Fibroblast of skin of right biceps (primary cell): ENCODE measurements at places on chromosomes 11 and 22.
A peak's percentile ranks its signal among the peaks of the same experiment; 100 is the strongest.

DNA sequence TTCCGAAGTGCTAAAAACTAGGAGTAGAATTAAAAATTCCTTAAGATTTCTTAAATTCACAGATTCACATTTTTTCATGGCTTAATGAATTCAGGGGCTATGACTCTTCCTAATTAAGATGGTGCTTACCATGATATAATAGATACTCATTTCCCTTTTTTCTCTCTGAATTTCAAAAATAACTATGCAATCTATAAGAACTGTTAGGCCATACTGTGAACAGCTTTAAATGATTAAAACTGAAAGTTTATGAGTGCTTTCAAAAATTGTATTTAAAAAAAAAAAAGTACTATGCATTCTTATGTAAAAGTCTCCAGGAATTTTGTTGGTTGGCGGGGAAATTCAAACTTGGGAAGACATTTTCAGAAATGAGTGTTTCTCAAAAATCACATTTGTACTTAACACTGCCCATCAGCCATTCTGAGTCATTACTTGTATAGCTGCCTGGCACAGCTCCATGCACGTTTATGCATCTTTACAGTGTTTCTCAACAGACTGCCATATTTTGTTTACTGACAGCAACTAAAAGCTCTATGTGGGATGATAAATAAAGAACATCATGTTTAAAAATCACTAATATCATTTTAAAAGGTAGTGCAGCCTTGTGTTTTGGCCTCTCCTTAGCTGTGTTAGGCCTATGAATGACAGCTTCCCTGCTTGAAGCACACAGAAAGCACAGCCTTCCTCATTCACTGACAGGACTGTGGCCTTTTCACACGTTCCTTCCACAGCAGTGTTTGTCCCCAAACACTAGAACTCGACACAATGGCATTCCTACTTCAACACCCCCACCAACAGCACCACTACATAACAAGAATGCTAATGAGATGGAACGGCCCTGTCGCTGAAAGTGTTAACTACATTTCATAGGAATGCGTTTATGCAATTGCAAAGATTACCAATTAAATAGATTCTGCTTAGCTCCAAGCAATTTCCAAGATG is 131.4 kb downstream of the DCDC1 start:
- DNase-seq, result peak; percentile 43

DNA sequence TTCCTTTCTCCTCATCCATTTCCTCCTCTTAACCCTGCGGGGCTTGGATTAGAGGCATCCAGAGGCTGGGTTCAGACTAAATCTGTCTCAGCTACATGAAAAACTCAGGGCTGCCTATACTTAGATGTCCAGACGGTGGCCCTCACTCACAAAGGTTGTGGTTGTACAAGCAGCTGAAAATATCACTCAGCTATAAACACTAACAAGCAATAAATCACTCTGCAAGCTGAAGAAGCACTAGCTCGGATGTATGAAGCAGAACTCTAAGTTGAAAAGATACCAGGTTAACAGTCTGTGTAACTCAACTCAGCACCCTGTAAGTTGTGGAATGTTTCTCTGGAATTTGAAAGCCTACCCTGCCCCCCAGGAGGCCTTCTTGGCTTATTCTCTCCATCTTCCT is 82.9 kb downstream of the EXT2 start:
- DNase-seq, result peak; percentile 82

DNA sequence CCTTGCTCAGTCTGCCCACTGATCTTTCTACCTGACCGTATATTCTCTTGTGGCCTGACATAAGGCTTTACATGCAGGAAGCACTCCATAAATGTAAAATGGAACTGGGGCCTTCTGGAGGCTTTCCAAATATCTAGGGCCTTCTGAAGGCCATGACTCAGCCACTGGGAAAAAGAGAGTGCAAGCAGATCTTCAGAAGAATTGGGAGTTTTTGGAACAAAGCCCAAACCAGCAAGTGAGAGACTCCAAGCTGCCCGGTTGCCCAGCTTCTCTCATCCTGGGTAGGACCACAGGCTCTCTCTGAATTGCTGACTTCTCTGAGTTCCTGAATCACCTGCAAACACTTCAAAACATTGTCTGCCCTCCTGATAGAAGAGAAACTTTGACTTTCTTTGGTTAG is 107.9 kb upstream of the BMAL1 start:
- DNase-seq, result peak; percentile 94

DNA sequence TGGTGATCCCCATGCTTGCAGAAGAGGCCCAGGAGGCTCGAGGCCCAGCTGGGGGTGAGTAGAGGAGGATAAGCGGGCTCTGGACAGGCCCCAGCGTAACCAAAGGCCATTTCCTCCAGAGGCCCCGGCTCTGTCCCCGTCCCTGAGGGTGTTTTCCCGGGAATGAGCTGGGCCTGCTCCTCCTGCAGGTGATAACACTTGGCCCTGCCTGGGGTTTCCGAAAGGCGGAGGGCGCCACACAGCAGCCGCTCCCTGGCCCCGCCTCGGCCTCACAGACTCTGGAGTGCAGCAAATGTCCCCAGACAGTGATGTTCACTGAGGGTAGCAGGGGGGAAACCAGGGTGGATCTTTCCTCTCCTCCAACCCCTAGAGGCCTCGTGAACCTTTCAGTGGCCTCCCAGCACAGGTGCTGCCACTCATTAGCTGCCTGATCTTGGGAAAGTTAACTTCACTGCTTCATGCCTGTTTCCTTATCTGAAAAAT is 10.5 kb upstream of the MGAT3 start:
- DNase-seq, result no peak

GRCh38 chr11:76801225-76801624 is 18.1 kb downstream of the TSKU start:
- DNase-seq, result no peak

GRCh38 chr11:71436861-71437260 is 11.3 kb downstream of the DHCR7 start:
- DNase-seq, result no peak

GRCh38 chr22:30275625-30276024 is 9.0 kb upstream of the OSM start:
- DNase-seq, result no peak
